ENCODE measurements at places on chromosomes 6 and 20. TPM values are rescaled to one million over a fixed set of nuclear protein-coding genes. Genes with fewer than 3 reads are reported as not detected.

GRCh38 chr6:100393493-100393892, 71.2 kb downstream of the SIM1 start:
- H3K4me3 ChIP-seq, result no peak overlapping the region
- no peak overlapping the region for H3K27ac ChIP-seq
- H3K27me3 ChIP-seq, result no peaks in the 10 kb centered on the region
- DNase-seq, result no peak
- no peaks in the 10 kb centered on the region for H3K4me1 ChIP-seq
- no peaks in the 10 kb centered on the region for H3K36me3 ChIP-seq

- no peaks in the 10 kb centered on the region for H3K36me3 ChIP-seq
- H3K4me3 ChIP-seq, result no peak overlapping the region
- DNase-seq, result no peak
Measured at GRCh38 chr6:67887747-67888545, 747.1 kb upstream of the ADGRB3 start.

OR2J3 gene
- total RNA-seq, result not detected

TP53TG5 gene
- 0.91 TPM for total RNA-seq

LRRC73 gene
- total RNA-seq, result 0.62 TPM

- no peak overlapping the region for H3K4me3 ChIP-seq
- peak overlapping the region; percentile 77 for H3K27ac ChIP-seq
- no peaks in the 10 kb centered on the region for H3K27me3 ChIP-seq
Measured at GRCh38 chr6:154458565-154459470, 51.7 kb downstream of the CNKSR3 start.

DNA sequence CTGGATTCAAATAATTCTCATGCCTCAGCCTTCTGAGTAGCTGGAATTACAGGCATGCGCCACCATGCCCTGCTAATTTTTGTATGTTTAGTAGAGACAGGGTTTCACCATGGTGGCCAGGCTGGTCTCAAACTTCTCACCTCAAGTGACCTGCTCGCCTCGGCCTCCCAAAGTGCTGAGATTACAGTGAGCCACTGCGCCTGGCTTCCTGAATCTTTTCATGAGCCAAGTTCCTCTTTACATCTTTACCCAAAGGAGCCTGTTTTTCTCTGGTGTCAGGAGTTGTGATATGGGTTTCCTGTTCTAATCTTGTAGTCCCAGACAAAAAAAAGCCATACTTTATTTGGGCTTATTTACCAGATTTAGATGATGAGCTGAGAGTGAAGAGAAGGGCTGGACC, 34.4 kb downstream of the PCNA start:
- H3K4me1 ChIP-seq, result no peaks in the 10 kb centered on the region
- no peak overlapping the region for H3K4me3 ChIP-seq
- H3K36me3 ChIP-seq, result no peaks in the 10 kb centered on the region
- DNase-seq, result no peak
- H3K27ac ChIP-seq, result no peak overlapping the region

DNA sequence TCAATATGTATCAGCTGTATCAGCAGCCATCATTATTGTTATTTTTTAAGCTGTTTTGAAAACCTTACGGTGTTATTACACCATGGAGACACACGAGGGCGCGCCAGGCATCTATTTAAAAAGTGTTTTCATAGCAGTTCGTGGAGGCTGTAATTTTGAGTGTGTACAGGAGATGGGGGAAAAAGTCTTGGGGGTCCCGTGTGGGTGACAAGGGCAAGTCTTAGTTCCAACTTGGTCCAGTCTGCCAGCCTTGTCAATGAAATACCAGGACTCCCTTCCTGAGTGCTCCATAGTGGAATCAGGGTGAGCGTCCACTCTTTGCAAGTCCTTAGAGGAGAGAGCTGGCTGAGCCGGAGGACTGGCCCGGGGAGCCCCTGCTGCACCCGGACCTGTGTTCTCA, 43.3 kb downstream of the SLC2A10 start:
- DNase-seq, result peak; percentile 71
- no peaks in the 10 kb centered on the region for H3K36me3 ChIP-seq
- no peaks in the 10 kb centered on the region for H3K27me3 ChIP-seq
- H3K4me1 ChIP-seq, result no peaks in the 10 kb centered on the region

NRN1 gene
- 31.6 TPM for total RNA-seq

DNA sequence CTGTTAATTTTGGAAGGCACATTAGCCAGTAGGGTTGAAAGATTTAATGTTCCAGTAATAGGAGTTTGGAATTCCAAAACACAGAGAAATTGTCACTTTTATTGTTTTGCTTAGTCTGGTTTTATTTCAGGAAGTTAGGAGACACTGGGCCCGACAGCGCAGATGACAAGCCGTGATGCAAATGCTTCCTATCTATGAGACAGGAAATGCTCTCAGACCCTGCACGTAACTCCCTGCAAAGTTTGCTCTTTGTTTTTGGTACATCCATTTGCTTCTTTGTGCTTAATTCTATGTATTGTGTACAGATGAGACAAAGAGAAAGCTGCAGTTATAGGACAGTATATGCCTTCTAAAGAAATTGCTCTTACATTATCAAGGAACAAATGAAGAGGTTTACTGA, 201.6 kb upstream of the SGK1 start:
- H3K27ac ChIP-seq, result no peak overlapping the region
- H3K4me3 ChIP-seq, result no peak overlapping the region
- no peaks in the 10 kb centered on the region for H3K4me1 ChIP-seq
- no peak for DNase-seq

DNA sequence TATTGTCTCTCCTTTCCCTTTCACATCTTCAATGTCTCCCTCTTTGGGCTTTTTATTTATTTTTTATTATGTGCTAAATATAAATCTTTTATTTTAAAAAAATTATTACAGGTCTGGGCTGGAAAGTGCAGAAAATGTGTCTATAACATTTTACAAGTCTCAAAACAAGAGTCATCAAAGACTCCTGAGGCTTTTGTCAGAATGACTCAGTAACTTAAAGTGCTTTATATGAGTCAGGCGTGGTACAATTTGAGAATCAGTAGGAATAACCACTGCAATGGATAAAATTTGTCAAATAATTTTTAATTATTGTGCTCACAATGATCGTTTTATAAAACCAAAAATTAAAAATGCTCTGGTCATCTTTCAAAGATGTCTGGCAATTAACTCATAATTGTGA, 193.9 kb downstream of the MMUT start:
- H3K27me3 ChIP-seq, result no peaks in the 10 kb centered on the region
- no peak overlapping the region for H3K4me3 ChIP-seq
- H3K27ac ChIP-seq, result no peak overlapping the region
- no peak for DNase-seq

DNA sequence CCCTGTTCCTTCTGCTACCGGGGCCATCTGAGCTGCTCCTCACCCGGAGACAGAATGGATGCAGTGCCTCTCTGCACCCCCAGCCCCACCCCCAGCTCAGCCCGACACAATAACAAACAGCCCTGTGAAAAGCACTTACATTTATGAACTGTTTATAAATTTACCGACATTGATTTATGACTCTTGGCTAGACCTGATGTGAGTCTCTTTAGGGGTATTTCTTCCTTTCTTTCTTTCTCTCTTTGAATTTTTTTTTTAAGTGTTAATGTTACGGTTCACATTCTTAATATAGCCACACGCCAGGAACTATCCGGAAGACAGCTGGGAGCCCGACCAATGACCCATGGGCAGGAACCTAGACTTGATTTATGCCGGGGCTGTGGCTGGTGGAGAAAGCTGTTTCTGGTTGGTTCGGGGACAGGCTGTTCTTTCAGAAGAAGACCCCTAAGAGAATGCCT, 266.3 kb downstream of the CDC5L start:
- H3K27ac ChIP-seq, result no peak overlapping the region
- no peak for DNase-seq
- H3K27me3 ChIP-seq, result no peaks in the 10 kb centered on the region

CHRNA4 gene
- total RNA-seq, result not detected

DNA sequence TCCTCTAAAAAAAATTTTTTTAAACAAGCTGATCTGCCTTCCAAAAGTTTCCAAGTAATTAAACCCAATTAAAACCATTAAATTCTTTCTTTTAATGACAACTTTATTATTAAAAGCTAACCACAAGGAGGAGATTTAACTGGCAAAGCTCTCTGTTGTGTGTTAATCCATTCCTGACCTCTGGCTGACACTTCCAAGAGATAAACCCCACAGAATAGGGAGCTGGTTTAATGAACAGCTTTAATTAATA, 230.8 kb downstream of the EYA2 start:
- peaks cover 2% of the 10 kb centered on the region for H3K4me1 ChIP-seq
- H3K4me3 ChIP-seq, result no peak overlapping the region

DNA sequence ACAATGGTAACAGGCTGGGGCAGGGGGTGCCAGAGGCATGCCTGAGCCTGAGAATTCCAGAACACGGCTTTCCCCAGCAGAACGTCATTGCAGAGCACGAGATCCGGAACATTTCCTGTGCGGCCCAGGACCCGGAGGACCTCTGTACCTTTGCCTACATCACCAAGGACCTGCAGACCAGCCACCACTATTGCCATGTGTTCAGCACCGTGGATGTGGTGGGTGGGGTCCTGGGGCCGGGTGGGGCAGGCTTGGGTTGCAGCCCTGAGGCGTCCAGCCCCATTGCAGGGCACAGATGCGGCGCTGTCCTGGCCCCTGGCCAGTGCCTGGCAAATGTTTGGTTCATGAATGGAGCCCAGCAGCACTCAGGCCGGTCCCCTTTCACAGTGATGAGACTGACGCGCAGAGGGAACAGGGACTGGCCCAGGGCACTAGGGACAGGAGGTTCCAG, 57.1 kb downstream of the TCP11 start:
- H3K4me1 ChIP-seq, result no peaks in the 10 kb centered on the region
- H3K4me3 ChIP-seq, result no peak overlapping the region
- no peaks in the 10 kb centered on the region for H3K27me3 ChIP-seq
- H3K36me3 ChIP-seq, result no peaks in the 10 kb centered on the region
- no peak overlapping the region for H3K27ac ChIP-seq
- DNase-seq, result no peak
